Eye (tissue), 1 donor: ENCODE measurements at places on chromosomes 7 and 10.
A peak's percentile ranks its signal among the peaks of the same experiment; 100 is the strongest.

- no peak for DNase-seq
Measured at GRCh38 chr7:157739650-157740049, 402.8 kb downstream of the DNAJB6 start.

DNA sequence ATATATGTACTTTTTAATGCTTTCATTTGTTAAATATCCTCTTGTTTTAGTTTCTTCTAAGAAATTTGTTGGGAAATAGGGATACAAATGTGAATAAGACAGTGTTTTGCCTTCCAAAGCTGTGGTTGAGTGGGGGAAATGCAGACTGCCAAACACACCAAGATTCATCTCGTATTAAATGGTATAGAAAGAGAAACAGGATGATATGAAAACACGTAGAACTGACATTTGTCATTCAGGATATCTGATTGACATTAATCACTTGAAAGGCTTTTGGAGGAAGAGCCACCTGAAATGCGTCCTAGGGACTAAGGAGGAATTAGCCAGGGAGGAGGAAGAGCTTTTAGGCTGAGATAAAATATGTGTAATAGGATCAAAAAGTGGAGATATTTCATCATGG is 287.4 kb upstream of the SEMA3C start:
- DNase-seq: no peak

- DNase-seq: no peak
Measured at GRCh38 chr10:288316-289200, 153.3 kb downstream of the ZMYND11 start.

DNA sequence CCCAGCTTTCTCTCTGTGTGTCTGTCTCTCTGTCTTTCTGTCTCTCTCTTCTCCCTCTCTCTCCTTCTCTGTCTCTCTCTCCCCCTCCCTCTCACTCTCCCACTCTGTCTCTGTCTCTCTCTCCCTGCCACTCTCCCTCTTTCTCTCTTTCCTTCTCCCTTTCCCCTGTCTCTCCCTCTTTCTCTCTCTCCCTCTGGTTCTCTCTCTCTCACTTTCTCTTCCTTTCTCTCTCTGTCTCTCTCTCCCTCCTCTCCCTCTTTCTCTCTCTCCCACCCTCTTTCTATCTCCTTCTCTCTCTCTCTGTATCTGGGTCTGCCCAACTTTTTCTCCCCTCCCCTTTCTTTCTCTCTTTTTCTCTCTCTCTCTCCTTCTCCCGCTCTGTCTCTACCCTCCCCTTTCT is 36.5 kb downstream of the SEC61G start:
- DNase-seq: no peak

DNA sequence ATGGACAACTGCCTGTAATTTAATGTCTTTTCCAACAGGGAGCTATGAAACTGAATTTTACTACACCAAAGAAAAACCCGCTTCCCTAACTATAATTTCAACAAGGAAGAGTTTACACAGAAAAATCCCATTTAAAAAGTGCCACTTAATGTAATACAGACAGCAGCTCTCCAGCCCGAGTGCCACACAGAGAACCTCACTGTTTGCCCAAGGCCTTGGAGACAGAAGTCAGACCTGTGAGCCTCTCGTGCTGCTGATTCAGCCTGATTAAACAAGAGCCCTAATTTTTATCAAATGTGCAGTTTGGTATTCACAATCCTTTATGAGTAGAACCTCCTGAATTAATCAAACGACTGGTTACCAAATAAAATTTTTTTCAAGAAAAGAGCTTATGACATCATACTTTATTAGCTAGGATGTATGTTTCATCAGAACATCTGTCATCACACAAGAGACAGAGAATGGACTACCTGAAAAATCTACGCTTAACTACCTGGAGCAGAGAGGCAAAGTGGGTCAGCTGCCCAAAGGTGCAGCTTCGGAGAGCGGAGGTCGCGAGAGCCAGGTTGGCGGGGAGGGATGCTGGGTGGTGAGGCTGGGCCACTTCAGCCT is 543.6 kb downstream of the SDK1 start:
- DNase-seq: no peak

- DNase-seq: no peak
Measured at GRCh38 chr7:27229448-27229847, 13.2 kb upstream of the EVX1 start.

GRCh38 chr7:155533827-155534690 is 12.3 kb downstream of the CNPY1 start:
- DNase-seq: no peak

DNA sequence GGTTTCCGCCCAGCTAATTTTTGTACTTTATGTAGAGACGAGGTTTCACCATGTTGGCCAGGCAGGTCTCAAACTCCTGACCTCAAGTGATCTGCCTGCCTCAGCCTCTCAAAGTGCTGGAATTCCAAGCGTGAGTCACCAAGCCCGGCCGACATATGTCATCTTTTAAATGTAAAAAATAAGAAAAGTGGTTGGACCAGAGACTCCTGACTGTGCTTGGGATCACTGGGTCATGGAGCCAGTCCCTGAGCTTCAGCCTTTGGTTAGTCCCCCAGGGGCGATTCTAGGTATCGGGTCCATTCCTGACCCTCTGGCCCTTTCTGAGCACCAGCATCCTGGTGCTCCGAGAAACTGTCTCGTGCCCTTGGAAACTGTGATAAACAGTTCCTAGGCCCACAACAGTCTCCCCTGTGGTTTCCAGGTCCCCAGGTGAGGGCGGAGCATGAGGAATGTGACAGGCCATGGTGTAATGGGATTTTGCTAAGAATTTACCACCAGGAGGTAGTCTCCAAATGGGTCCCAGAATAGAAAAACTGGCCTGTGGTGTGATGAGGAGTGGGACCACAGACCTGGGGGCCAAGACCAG is 32.8 kb downstream of the UBTD1 start:
- DNase-seq: no peak

DNA sequence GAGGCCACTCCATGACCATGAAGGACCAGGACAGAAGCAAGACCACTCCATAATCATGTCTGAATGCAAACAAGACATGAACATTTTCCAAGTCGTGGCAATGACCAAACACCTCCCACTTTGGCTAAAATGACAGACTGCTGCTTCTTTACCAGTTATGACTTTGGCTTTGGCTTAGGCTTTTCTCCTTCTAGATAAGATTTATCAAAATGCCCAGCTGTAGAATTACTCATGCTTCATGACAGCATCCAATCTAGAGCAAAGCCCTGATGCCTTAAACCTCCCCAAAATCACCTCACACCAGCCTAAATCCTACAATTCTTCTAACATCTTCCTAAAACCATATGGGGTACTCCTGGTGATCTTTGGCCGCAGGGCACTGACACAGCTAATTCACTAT is 102.1 kb downstream of the VPS41 start:
- no peak for DNase-seq

DNA sequence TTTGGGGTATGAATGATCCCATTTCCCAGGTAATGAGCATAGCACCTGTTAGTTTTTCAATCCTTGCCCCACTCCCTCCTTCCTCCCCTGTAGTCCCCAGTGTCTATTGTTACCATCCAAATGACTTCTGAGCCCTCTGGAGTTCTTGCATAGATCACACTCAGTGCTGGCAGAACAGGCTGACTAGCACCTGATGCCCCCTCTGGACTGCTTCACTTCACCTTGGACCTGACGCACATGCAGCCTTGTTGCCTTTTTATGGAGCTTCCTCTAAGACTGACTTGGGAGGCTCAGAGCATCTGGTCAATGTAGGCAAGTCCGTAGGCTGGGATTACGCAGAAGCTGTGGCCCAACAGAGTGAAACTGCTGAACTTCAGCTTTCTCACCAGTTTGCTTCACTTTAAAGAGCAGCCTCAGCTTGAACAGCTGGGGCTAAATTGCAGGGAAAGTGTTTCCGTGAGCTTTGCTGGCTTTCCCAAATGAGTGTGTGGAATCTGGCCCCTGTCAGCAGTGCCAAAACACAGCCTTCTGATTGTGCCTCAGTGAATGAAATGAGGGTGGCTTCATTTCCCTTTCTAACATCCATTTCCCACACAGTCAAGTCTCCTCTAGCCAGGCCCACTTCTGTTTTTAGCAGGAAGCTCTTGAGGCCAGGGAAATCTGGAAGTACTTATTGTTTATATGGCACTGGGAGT is 48.5 kb downstream of the NXPH1 start:
- no peak for DNase-seq

GRCh38 chr7:18200266-18200665 is 172.6 kb upstream of the PRPS1L1 start:
- DNase-seq: no peak

- DNase-seq: no peak
Measured at GRCh38 chr10:71736570-71736952, 17.0 kb upstream of the C10orf105 start.

GRCh38 chr7:101905203-101905865 is 87.9 kb downstream of the CUX1 start:
- no peak for DNase-seq

DNA sequence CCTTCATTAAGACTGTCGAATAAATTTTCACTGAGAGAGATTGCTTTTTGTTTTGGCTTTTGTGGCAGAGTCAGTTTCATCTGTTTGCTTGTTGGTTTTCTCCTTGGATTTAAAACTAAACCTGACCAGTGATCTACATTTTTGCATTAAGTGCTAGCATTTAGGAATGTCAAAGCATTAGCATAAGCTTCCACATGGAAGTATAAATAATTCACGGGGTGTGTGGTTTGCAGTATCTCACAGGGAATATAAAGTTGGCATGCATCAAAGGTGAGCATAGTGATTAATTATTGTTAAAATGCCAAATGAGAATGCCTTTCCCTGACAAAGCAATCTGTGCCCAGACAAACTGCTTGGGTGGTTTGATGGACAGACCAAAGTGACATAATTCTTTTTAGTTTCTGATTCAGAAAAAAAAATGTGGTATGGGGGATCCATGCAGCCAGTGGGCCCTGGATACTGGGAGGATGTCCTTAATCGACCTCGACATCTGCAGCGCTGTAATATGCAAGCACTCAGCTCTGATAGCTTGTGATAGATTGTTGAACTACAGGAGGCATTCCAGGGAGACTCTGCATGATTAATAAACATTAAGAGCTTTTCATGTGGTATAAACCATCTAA is 339.3 kb upstream of the POM121L12 start:
- peak; percentile 59 for DNase-seq

DNA sequence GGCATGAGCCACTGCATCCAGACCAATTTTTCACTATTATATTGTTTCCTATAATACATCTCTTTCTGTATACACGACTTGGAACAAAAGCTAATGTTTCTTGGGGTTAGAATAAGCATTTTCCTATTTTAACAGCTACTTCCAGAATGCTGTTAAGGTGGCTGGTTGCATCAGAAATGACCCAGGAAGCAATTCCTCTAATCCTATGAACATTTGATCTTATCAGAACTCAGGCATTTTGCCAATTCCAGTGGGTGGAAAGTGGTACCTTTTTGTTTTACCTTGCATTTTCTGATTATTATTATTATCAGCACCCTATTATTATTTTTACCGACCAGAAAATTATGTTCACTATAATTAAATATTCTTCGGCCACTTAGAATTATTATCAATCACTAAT is 73.3 kb downstream of the NDUFB2 start:
- no peak for DNase-seq

DNA sequence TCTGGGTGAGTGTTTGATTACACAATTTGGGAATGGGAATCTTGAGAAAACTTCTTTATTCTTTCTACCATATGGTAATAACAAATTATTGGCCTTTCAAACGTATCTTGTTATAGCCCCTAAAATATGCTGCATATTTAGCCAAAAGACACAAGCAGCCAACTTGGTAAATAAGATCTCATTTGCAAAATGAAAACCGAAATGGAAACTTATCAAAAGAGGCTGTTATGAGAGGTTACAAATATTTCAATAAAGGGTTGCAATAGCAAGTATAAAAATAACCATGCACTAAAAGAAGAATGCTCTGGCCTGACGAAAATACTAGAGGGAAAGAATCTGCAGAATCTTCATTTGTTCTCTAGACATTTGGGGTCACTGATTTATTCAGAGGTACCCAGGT is 259.5 kb upstream of the LRRN3 start:
- DNase-seq: no peak

DNA sequence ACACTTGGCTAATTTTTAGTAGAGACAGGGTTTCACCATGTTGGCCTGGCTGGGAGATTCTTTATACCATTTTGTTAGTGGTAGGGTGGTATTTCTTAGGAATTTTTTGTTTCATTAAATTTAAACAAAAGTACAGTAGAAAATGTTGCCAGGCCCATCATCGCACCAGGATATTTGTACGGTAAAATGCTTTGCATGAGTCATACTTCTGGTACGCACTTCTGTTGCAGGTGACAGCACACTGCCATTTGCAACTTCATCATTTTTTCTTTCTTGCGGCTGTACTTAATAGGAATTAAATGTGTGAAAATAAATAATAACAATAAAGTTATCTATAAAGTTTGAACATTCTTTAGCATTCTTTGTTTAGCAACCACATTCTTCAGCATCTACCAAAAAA is 195.6 kb downstream of the SKAP2 start:
- DNase-seq: no peak

DNA sequence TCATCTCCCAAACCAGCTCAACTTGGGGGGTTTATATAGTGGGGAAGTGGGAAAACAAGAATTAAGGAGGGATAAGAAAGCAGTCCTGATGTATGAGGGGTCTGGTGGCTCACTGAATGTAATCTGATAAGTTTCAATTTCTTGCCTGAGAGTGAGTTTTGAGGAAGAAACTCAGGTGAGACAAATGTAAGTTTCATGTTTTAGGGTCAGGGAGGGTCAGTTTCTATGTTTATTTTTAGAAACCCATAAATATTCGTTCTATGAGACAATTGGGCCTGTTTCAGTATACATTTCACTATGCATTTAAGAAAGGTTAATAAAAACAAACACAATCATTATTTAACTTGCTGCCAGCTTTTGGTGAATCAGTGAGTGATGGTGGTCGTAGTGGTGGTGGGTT is 128.0 kb upstream of the MBL2 start:
- DNase-seq: no peak

DNA sequence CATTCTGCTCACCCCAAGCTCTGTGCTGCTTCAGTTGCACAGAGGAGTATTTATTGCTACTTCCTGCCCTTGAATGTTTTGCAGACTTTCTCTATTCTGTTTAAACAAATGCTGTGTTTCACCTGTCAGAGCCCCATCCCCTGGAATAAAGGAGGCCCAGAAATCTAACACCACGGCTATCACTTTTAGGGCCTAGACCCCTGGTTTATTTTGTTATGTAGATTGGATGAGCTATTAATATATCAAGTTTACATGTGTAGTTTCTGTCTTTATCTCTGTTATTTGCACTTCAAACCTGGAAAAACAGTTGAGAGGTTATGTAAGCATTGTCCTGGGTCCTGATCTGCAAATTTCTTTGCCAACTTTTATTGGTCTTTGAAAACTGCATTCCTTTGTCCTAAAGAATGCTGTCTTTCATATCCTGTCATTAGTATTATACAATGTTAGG is 630.1 kb downstream of the PARD3 start:
- no peak for DNase-seq
